Activated T-helper 1 cell treated with Interleukin-2 at 50 U/mL for 16 hours (primary cell): ENCODE measurements at places on chromosomes 7 and 10.
A peak's percentile ranks its signal among the peaks of the same experiment; 100 is the strongest.

- no peak for DNase-seq
Measured at GRCh38 chr7:4849390-4849789, 12.4 kb downstream of the PAPOLB start.

- no peak for DNase-seq
Measured at GRCh38 chr10:108789919-108790318, 1133.4 kb downstream of the XPNPEP1 start.

- DNase-seq: peak; percentile 13
Measured at GRCh38 chr7:129298268-129298893, 73.6 kb downstream of the AHCYL2 start.

DNA sequence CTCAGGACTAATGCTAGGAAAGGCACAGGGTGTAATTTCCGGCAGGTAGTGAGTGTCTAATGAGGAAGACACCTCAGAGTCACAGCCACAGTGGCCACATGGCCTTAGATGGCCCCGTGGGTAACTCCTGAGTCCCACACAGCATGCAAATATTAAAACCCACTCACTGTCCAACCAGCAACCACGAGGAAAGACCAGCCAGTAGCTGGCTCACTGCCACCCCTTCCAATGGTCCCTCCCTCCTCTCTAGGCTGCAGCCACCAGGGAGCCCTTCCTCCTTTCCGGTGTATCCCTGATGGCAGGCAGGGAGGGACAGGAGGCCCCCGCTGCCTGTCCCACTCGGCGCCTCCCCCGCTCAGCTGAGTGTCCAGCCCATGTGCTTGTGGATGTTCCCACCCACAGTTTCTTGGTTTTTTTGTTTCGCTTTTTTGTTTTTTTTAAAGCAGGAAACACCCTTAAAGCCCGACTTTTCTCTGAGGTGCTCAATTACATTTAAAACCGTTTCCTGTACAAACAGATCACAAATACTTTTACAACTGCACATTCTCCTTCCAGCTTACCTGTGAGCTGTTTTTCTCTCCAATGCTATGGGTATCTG lies 9.2 kb downstream of the BNIP3 start:
- DNase-seq: no peak

DNA sequence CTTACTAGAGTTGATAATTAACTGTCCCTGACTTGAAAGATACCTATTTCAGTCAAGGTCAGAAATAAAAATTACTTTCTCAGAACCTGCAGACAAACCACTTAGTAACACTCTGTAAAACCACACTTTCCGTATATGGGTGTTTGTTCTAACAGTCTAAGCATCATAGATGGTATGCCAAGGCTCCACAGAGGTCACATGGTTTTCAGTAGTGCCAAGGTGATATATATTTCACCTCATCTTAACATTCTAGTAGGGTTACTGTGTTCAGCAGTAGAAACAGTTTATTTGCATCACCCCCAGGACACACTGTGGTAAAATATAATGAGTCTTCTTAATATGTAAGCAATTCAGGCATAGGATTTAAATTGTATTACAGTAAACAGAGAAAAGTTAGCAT lies 61.5 kb downstream of the KCND2 start:
- DNase-seq: no peak

DNA sequence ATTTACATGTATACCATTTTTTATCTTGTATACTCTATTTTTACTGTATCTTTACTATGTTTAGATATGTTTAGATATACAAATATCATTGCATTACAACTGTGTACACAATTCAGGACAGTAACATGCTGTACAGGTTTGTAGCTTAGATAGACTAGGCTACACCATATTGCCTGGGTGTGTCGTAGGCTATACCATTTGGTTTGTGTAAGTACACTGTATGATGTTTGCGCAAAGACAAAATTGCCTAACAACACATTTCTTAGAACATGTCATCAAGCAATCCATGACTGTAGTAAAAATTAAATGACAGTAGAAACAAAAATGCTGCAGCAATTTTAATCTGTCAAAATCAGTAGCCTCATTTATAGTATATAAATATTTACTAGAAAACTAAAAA lies 812.2 kb downstream of the GRM8 start:
- no peak for DNase-seq

- DNase-seq: no peak
Measured at GRCh38 chr10:122480146-122480833, 18.9 kb downstream of the HTRA1 start.

DNA sequence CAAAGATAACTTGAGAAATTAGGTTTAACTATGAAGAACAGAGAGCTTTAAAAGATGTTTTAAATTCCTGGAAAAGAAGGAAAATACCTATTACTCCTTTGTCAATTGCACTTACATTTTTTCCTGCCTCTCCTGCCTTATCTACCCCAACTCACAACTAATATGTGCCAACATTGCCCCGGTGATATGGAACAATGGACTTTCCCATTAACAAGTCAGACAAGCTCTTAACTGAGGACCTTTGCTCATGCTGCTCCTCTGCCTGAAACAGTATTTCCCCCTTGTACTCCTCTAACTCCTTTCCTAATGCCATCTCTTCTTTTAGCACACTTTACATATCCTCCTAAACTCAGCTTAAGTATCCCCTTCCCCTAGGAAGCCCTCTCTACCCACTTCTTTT lies 4.8 kb upstream of the ACTA2 start:
- DNase-seq: no peak

GRCh38 chr7:157668884-157669767 lies 332.3 kb downstream of the DNAJB6 start:
- DNase-seq: no peak
